WERI-Rb-1 (cell line): ENCODE measurements at places on chromosomes 2 and 18.

- no peak for DNase-seq
Observed at GRCh38 chr2:215654148-215654819, 218.4 kb upstream of the FN1 start.

GRCh38 chr2:38301969-38302702, 74.9 kb downstream of the ATL2 start:
- no peak for DNase-seq

DNA sequence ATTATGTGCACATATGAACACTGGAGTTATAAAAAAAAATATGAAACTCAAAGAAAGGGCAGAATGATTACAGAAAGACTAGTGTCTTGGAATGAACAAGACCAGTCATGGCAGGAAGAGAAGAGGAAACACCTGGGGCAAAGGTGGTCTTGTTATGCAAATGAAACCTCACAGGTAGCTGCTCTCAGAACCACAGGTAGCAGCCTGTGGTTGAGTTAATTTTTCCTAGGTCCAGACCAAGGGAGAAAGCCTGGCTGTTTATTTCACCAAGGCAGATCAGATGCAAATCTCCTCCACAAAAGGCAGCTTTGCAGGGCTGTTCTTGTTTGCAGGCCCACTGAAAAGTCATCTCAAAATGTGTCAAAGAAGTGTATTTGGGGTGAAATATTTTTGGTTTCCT, 785.8 kb downstream of the RNF144A start:
- no peak for DNase-seq

- DNase-seq, result peak; percentile 84
Observed at GRCh38 chr2:46164529-46165301, 132.5 kb upstream of the EPAS1 start.

GRCh38 chr2:24652265-24653182, 140.7 kb downstream of the PTRHD1 start:
- no peak for DNase-seq

GRCh38 chr18:41666231-41666630, 288.8 kb upstream of the PIK3C3 start:
- DNase-seq, result no peak

GRCh38 chr18:60895181-60895580, 438.0 kb upstream of the CDH20 start:
- no peak for DNase-seq

DNA sequence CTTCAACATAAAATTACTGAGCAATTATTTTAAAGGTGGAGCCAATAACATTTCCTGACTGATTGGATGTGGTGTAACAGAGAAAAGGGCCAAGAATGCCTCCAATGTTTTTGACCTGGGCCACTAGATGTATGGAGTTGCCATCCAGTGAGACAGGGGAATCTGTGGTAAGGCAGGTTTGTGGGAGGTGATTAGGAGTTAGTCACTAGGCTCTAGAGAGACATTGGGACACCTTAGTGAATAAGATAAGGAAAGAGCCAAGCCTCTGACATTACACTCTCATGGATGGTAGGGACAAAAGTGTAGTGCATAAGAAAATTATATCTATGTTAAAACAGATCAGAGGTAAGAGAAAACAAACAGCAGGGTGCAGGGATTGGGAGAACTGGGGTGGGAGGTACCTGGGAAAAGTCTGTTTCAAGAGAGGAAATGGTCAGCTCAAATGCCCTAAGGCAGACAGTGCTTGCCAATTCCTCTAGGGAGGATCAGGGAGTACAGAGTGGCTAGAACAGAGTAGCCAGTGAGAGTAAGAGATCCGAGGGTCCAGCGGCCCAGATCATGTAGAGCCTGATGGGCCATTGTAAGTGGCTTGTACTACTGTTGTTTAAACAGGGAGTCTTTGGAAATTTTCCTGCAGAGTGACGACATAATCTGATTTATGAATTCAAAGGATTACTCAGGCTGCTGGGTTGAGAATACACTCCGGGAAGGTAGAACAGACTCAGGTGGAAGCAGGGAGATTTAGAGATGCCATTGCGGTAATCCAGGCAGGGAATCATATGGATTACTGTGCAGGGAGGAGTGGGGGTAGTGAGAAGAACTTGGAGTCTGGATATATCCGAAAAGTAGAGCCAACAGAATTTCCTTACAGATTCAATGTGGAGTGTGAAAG, 45.7 kb upstream of the CUL3 start:
- DNase-seq, result peak; percentile 53

- no peak for DNase-seq
Observed at GRCh38 chr2:134682726-134683125, 36.1 kb downstream of the TMEM163 start.

DNA sequence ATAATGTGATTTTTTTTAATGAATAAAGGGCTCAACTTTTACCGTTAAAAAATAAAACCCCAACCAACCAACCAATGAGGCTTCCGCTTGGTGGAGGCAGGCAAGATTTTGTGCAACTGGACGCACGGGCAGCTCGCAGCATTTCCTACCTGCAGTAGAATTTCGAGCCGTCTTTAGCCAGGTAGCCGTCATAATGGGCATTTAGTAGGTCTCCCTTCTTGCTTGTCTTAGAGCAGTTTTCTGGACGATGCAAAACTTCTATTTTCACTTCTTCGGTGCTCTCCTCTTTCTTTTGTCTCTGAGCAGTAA, 316 bp downstream of the FKBP7 start:
- no peak for DNase-seq

GRCh38 chr2:53150146-53150545, 617.5 kb upstream of the CHAC2 start:
- DNase-seq, result no peak

- DNase-seq, result no peak
Observed at GRCh38 chr2:43675646-43676321, 445 bp downstream of the C1GALT1C1L start.

DNA sequence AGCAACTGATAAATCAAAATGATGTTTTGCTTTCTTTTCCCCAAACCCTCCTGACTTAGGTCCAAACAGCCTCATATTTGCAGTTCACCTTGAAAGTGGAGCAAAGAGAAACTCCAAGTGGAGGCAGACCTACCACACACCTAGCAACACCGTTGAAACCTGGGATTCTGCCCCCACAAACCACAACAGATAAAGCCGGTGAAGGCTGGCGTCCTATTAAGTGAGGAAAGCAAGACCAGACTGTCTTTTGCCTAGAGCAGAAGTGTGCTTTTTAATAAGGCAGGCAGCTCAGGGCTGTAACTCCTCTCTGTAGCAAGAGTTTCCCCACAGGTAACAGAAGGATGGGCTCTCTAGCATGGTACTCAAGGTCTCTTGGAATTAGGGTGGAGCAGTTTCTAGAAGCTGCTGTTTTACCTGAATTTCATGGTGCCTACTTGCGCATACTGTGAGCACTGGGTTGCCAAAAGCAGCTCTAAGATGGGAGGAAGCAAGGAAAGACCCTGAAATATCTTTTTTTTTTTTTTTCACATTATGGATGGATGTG, 336.9 kb downstream of the BCL11A start:
- DNase-seq, result no peak

DNA sequence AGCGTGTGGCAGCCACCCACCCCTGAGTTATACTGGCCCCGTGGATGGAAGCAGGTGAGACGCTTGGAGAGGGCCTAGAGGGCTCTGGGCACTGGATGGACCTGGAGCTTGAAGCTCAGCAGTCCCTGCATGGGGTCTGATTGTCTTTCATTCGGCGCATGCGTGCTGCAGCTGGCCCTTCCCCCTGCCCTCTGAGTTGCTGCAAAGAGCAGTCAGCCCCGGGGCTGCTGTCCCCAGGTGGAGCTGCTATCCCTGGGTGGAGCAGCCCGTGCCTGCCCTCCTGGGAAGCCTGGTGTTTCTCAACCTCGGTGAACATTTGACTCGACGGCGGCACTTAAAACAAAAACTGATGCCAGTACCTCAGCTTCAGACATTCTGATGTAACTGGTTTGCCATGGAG, 29.6 kb downstream of the IGFBP5 start:
- DNase-seq, result no peak

DNA sequence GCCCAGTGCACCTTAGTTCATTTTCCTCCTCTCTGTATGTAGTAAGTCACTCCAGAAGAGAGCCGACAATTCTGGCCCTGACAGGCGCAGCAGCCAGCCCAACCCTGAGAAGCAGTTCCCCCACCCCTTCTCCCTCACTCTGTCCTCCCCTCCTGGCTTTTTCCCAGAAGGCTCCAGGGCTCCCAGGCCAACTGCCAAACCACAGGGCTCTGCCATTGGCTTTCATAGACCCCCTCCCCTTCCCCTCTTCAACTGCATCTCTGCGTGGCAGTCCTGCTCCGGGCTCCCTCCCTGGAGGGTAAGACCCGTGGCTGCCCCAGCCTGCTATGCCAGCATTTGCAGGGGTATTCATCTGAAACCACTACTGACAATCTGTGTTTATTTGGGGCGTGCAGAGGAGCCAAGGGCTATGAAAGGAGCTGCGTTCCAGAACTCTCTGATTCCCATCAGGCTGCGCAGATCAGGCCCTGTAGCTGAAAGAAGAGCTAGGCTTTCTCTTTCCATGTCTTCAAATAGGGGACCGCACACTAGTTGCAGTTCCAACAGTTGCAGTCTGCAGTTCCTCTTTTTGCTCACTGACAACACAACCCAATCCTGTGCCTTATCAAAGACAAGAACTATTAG, 388.6 kb upstream of the TNP1 start:
- no peak for DNase-seq

- no peak for DNase-seq
Observed at GRCh38 chr18:3848316-3848715, 398.3 kb downstream of the TGIF1 start.

- DNase-seq, result no peak
Observed at GRCh38 chr18:40897884-40898283, 1057.2 kb upstream of the PIK3C3 start.

GRCh38 chr2:177171418-177171865, 41.2 kb upstream of the HNRNPA3 start:
- no peak for DNase-seq

GRCh38 chr2:23801396-23801795, 125.5 kb downstream of the ATAD2B start:
- no peak for DNase-seq

- no peak for DNase-seq
Observed at GRCh38 chr18:68438983-68439382, 275.9 kb downstream of the TMX3 start.

- no peak for DNase-seq
Observed at GRCh38 chr18:45321520-45321919, 293.8 kb upstream of the SLC14A2 start.

DNA sequence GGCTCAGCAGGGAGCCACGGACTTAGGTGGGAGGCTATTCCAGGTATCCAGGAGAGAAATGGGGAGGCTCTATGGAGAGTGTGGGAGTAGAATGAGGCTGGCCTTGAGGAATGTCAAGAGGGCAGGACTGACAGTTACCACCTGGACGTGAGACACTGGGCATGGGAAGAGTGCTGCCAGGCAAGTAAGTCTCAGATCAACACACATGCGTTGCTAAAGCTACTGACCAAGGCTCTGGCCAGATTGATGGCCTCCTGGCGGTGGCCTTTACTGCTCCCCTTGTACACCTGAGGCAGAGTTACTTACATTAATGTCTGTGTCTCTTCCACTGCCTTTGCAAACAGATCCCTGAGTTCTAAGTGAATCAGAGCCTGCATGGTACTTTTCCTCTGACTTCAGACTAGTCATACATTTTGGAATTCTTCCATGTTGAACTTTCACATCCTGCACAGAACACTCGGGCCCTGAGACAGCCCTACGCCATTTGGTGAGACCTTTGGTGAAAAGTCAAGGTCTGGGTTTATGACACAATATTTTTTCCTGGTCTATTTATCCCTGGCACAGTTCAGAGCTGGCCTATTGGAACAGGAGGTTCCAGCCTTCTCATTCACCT, 398.8 kb upstream of the TRIB2 start:
- DNase-seq, result no peak

- DNase-seq, result no peak
Observed at GRCh38 chr2:101401326-101401665, 14.0 kb upstream of the CREG2 start.
